ENCODE measurements at places on chromosomes 4 and X.

GRCh38 chr4:7585768-7586167, 151.0 kb upstream of the PSAPL1 start:
- no peak for DNase-seq

DNA sequence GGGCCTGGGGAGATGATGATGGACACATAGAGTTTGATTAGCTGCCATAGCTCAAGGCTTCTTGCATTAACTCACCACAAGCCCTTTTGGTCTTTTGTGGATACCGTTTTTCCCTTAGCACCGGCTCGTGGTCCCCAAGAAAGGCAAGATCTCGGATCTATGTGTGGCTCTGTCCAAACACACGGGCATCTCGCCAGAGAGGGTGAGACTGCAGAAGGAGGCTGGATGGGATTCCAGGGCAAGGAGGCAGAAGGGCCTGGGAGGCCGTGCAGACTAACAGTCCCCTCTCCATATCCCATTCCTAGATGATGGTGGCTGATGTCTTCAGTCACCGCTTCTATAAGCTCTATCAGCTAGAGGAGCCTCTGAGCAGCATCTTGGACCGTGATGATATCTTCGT, 9.5 kb downstream of the USP11 start:
- DNase-seq = no peak

- DNase-seq = no peak
These were observed 60.7 kb downstream of the TMEM150C start for GRCh38 chr4:82501154-82501442.

GRCh38 chr4:75822416-75822815, 79.8 kb downstream of the PPEF2 start:
- DNase-seq = peak; percentile 45

GRCh38 chr4:150063128-150063527, 15.1 kb upstream of the DCLK2 start:
- DNase-seq = peak; percentile 48

DNA sequence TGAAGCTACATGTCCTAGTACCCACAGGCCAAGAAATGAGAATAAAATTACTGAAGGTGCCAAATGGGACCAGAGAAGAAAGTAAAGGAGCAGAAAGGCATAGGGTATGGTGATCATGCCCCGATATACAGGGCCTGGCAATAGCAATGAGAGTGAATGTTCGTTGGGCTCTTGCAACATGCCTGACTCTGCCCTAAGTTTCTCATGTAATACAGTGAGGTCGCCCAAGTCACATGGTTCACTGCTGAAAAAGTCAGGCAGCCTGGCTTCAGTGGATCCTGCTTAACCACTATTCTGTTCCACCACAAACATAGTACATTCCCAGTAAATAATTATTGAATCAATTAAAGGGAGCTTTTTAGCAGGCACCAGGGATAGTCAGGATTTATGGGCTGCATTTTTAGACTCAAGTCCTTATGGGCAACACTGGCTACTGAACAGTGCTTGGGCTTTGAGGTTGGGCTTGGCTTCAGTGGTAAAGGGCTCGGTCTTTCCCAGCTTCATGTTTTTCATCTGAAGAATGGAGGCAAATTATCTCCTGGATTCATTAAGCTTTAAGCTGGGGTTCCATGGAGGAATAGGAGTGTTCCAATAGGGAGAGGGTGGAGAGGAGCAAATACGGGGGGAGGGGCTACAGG, 67.1 kb upstream of the ZNF518B start:
- peak; percentile 23 for DNase-seq

GRCh38 chr4:38788317-38788716, 5.5 kb upstream of the TLR10 start:
- DNase-seq = peak; percentile 26

- peak; percentile 10 for DNase-seq
These were observed at the start of gene FHL1 for GRCh38 chrX:136147315-136147901. Gene FHL1, plus strand, starts transcription at chrX:136147533.

- no peak for DNase-seq
These were observed 28.5 kb downstream of the EGFL6 start for GRCh38 chrX:13597874-13598273.

GRCh38 chr4:174324236-174324635, 40.5 kb downstream of the CEP44 start:
- no peak for DNase-seq

DNA sequence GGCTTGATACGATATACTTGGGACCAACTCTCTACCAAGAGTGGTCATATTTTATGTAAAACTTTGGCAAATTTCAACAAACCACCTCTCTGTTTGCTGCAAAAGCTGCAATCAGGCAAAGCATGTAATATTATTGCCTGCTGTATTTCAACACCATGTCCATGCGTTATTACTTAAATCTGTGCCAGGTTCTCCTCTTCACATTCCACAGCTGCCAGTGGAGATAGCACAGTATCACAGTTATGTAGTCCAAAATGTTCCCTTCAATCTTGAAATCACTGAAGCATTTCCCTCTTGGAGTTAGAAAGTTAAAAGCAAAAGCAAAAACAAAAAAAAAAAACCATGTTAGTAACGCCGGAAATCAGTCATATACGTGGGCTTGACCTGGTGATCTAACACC, 396.7 kb upstream of the MAGEC2 start:
- DNase-seq = no peak

DNA sequence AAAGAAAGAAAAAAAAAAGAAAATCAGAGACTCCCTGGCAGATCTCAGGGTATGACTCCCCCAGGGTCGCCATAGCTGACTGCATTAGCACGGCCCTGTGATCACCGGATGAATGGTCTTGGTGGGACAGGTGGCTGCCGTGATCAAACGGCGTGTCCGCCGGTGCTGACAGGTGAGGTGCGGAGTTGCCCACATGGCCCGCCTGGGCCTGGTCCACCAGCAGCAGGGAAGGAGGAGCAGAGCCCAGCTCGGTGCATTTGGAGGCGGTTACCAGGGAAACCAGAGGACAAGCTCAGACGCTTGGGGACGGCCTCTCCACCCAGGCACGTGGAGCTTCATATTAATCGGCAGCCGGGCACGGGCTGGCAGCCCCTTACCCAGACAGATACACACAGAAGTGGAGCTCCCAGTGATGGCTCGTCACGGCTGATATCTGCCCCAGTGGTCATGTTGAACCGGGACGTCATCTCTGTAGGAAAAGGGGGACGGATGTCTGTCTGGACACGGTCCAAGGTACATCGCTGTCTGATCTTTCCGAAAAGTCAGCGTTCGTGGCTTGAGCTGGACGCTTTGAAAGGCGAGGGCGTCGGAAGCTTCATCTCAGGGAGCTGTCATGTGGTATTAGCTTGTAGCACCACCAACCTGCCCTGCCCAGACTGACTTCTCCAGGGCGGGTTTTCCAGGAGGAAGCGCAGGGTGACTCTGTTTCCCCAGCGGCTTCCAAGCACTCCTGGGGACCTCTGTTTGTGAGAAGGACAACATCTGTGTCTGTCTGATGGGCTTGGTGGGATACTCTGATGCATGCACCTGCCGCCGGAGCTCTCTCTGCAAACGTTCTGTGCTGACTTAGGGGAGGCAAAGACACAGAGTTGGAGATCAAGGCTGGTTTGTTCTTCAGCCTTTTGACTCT, 180.7 kb downstream of the CRLF2 start:
- DNase-seq = no peak

DNA sequence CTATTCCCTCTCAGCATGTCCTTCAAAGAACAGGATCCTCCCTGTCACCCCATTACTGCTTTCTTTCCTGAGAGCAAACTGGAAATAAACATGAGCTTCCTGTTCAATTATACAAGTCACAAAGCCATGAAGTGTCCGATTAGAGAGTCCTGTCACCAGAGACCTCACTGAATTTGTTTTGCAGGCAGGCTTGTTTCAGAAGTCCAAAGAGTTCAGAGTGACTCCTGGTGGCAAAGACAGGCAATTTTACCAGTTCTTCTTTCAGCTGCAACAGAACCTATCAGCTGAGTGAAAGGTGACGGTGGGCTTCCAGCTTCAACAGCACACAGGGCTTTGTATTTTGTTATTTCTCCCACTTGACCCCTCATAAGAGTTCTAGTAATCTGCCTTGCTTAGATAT, 6.4 kb downstream of the ELK1 start:
- DNase-seq = peak; percentile 33

- DNase-seq = no peak
These were observed 1385.6 kb upstream of the ADGRL3 start for GRCh38 chr4:59814402-59815010.

DNA sequence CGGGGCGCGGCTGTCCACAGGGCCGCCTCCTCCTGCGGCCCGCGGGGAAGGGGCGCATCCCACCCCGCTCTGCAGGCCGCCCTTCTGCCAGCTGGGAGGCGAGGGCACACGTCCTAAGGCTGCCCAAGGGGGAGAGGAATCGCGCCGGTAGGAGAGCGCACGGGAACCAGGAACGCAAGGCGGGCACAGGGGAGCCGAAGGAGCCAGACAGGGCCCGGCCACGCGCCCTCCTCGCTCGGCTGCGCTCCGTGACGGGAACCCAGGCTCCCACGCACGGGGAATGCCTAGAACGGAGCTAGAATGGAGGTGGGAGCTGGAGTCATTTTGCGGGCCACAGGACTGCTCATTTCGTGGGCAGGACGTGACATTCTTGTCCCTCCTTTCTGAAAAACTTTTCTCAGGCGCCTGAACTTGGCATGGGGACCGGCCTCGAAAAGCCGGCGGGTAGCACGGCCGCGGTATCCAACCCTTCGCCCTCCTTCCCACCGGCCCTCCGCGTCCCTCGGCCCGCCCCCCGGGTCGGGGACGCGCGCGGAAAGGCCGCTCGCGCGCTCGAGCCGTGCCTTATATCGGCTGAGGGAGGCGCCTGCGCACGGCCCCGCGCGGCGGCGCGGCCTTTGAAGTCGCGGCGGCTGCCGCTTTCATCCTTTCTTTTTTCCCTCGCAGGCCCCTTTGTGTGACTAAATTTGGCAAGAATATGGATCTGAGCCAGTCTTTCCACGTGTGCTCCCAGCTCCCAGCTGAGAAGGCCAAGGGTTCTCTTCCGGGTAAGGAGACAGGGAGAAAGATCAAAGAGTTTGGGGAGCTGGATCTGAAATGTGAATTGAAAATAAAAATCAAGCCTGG, 4.2 kb upstream of the LEF1 start:
- no peak for DNase-seq

GRCh38 chrX:40736170-40736505, 796 bp upstream of the MED14 start:
- no peak for DNase-seq

DNA sequence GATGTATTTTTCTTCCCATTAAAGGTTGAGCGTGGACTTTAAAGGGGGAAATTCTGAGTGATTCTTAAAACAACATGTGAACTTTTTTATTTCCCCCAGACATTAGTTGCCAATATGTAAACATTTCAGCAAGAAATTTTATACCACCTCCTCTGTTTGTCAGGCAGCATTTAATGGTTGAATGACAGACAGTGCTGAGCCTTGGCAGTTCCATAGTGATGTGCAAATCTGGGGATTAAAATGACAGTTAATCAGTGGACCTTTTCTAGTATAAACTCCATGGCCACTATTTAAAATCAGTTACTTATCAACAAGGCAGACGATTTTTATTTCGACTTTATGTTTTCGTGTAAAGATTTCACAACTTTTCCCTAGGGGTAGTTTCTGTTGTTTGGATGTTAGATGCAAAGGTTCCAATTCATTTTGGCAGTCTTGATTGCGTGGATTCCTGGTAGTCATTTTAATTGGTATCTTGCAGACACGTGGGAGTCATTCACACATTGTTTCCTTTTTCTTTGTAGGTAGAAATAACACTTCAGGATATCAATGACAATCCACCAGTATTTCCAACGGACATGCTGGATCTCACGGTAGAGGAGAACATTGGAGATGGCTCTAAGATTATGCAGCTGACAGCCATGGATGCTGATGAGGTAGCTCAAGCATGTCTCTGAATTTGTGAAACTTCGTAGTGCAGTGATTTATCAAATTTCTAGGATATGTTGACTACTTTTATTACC, 83.7 kb downstream of the FAT4 start:
- DNase-seq = no peak

DNA sequence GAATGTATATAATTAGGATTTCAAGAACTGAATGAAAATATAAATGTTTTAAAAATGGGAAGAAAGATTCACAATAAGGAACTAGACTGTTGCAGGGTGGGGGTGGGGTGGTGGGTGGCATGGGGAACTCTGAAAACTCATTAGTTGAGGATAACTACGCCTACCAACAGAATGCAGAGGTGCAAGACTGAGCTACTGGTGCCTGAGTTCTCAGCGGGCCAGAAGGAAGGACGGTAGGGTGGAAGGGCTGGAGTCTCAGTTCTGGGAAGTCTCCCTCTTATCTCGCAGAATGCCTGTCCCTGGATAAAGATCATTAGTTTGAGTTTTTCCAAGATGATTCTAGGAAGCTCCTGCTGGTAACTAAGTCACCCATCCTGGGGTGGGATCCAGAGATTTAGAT, 1.3 kb upstream of the SOD3 start:
- DNase-seq = peak; percentile 36

- DNase-seq = no peak
These were observed 338.5 kb downstream of the PCDH7 start for GRCh38 chr4:31058656-31059055.

- DNase-seq = peak; percentile 0
These were observed 25.3 kb upstream of the NAF1 start for GRCh38 chr4:163191999-163192398.

- DNase-seq = peak; percentile 85
These were observed 63.4 kb downstream of the DCUN1D4 start for GRCh38 chr4:51906167-51906958.

DNA sequence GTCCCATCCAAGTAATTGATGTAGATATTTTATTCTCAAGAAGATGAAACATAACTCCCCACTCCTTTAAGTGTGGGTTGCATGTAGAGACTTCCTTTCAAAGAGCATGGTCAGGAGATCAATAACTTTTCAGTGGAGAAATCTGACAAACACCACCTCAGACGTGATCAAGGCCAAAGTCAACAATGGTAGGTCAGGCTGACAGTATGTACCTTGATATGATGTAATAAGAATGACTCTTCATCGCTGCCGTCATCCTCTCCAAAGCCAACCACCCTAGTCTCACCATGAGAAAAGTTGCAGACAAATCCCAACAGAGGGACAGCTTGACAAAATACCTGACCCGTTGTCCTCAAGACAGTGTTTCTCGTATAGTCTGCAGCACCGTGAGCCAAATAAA, 67.3 kb upstream of the DHRSX start:
- no peak for DNase-seq

GRCh38 chr4:45776146-45776545, 347.7 kb downstream of the GABRG1 start:
- DNase-seq = no peak

DNA sequence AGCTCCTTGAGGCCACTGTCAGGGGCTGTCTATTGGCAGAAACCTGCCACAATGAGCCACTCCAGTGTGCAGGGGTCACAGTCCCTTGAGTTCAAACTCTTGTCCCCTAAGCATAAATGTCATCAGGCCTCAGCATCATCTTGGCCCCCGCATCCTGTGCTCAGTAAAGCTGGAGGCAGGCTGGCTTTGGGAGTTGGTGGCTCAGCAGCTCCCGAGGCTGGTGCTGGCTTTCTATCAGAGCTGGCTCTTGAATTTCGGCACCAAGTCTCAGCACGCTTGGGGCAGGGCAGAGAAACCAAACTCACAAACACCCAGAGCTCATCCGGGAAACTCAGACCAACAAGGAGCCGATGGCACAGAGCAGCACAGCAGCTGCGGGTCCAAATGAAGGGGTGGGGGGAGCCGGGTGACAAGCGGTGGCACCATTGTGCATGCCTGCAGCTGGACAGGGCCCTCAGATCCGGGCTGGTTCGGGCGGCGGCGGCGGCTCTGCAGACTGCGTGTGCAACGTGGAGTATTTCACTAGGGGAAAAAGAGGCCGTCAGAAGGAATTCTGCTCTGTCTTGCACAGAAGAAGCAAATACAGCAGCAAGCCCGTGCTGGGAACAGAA, 75.5 kb downstream of the MTMR1 start:
- DNase-seq = no peak

- peak; percentile 6 for DNase-seq
These were observed 958 bp upstream of the UGT2B7 start for GRCh38 chr4:69095301-69095731.
